ENCODE measurements at places on chromosomes 3 and 15.

- DNase-seq, result peak; percentile 8
These were observed 328.3 kb downstream of the THSD4 start for GRCh38 chr15:71443538-71443937.

DNA sequence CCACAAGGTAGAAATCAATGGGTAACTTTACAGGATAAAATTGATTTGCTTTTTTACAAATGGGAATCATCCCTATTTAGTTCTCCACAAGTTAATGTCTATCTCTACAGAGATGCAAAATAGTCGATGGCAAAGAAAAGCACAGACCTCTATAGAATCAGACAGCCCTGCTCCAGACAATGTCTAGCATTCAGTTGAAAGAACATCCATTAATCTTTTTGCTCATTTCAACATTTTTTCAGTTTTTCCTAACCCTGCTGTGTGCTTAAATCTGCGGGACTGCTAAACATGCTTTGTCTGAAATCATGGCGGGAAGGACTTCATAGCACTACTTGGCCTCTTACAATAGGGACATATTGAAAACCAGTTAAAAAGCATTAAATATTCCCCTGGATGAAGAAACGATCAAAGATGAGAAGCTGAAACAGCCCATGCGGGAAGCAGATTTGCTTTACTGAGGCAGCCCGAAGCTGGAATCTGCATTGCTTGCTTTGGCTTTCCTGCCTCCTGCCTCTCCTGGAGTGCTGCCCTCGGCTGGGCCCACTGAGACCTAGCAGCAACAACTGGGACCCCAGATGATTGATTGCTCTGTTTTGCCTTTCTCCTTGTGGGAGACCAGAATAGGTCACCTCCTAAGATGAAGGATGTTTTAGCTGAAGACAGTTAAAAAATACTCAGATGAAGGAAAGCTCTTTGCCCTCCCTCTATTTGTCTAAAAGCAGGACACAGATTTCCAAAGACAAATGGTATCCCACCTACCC lies 38.5 kb upstream of the RASGRP1 start:
- no peak for DNase-seq

DNA sequence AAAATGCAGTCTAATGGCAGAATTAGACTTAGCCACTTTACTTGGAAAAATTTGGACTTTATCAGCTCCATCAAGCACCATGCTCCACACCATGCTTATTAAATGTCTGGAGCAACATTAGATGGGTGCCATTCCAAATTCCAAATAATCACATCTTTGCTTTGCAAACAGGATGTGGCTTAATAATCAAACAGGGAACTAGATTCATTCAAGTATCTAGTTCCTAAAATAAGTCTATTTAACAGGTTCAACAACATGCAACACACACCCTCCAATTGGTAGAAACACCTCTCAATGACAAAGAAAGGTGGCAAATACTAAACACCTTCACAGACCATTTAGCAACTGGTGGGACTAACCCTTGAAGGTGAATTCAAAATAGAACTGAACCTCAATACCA lies 3.5 kb downstream of the HEXA start:
- DNase-seq, result no peak

DNA sequence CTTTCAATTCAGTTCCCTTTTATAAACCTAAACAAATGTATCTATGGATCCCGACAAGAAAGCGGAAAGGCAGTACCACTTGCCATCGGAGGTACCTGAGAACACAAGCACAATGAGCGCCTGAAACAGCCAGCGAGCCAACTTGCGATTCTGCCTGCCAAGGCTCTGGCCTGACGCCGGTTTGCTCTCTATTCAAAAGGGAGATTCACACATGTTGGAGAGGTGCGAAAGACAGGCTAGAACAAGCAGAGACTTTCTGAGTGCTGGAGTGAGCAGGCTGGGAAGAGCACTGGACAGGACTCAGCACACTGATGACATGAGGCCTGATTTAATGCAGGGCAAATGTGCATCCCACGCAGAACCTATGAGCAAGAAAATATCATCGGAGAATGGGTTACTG lies 17.7 kb upstream of the PRR23E start:
- no peak for DNase-seq

DNA sequence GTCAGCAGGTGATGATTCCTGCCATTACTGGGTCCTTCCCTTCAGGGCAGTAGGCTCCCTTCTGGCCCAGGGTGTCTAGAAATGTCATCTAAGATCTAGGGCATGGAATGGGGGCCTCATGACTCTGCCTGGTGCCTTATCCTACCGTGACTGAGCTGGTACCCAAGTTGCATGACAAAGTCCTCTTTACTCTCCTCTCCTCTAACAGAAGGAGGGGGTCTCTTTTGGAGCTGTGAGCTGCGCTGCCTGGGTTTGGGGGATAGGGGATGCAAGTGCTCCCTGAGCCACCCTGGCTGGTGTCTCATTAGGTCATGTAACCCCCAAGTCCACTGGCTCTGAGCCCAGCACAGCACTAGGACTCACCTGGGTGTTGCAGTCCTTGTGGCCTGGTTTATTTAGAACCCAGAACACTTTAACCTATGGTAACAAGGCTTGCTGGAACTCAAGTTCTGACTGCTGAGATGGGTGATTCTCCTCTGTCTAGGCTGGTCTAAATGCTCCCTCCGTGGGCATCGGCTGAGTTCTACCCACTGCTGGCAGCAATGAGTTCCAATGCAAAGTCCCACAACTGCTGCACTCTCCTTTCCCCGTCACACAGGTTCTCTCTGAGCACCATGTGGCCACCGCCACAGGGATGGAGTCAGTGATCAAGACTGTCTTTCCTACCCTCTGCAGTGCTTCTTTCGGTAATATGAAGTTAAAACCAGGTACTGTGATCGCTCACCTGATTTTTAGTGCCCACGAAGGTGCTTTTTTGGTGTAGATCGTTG lies 34.0 kb downstream of the XXYLT1 start:
- DNase-seq, result no peak

DNA sequence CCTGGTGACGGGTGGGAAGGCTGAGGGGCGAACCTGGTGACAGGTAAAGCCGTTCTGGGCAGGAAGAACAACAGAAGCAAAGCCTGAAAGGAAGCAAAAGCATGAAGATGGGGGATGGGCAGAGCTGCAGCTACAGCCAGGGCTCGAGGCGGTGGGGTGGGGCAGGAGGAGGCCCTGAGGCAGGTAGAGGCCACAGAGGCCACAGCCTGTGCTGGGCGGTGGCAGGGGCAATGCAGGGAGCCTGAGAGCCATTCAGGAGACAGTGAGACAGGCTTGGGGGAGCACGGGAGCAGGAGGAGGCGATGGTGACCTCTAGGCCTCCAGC lies 8.2 kb downstream of the PCSK6 start:
- no peak for DNase-seq

DNA sequence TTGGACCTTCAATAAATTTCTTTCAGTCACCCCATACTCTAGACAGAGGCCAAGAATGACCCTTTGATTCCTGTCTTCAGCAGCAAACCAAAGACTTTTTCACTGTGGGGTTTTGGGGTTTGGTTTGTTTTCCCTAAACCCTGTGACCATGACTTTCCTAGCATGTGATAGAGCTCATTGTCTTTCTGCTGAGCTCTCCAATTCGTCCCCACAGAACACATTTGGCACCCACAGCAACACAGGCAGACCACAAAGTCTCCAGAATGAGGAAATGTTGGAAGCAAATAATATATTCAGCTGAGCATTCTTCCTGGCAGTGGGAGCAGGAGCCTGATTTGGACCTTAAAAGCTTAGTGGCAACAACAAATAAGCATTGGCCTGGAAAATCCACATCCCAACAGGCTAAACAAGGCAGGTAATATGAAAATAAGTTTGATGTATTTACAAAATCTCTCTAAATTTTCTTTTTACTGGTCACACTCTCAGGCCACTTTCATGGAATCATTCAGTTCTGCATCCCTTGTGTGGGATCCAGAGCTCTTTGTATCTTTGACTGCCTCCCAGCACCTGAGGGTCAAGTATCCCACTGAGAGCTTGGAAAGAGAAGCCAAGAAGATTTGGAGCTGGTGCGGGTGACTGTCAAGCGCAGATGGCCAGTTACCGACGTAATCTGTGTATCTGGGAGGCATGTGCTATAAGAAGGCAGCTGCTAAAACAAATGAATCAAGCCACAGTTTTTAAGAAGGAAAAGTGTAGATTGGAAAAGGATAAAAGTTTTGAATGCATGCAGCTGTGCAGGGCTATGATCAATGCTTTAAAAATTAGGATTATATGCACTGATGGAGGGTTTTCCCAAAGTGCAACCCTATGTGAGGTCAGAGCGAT lies 36.5 kb upstream of the CPB1 start:
- no peak for DNase-seq

GRCh38 chr3:177196456-177197040 lies 734 bp downstream of the TBL1XR1 start:
- peak; percentile 45 for DNase-seq

- no peak for DNase-seq
These were observed 115.9 kb downstream of the CBLB start for GRCh38 chr3:105752791-105753415.

- no peak for DNase-seq
These were observed 43.0 kb upstream of the SLC41A3 start for GRCh38 chr3:126126811-126127431.

GRCh38 chr15:64092864-64093626 lies 593 bp downstream of the CIAO2A start:
- peak; percentile 38 for DNase-seq

DNA sequence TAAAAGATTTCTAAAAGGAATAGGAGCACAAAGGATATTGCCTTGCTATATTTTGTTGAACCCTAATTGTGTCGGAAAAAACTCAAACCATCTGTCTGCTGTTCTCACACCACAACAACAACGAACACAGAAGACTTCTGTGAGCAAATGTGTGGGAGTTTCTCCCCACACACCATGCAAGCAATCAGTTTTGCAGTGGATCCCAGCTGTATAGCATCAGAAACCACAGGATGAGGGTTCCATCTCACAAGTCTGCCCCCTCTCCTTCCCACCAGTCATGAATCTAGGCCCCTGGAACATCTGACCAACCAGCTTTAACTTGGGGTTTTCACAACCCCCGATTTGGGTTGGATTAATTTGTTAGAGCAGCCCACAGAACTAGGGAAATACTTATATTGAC lies 91.3 kb upstream of the SLC4A7 start:
- no peak for DNase-seq

DNA sequence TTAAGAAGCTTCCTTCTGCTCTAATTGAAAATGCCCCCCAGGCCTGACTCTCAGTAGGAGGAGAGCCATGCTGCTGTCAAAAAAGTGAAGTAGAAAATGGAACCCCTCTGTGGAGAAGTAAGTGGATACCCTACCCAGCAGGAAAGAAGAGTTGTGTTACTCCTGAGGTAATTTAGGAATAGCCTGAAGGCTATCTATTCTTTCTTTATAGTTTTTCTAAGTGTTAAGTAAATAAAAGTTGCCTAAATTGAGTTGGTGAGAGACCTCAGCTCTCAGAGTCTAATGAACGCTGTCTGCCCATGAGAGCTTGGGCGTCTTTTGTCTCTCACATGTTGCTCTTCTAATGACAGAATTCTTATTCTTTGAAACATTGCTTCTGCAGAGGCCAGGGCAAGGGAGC lies 116.2 kb downstream of the NSUN3 start:
- no peak for DNase-seq

DNA sequence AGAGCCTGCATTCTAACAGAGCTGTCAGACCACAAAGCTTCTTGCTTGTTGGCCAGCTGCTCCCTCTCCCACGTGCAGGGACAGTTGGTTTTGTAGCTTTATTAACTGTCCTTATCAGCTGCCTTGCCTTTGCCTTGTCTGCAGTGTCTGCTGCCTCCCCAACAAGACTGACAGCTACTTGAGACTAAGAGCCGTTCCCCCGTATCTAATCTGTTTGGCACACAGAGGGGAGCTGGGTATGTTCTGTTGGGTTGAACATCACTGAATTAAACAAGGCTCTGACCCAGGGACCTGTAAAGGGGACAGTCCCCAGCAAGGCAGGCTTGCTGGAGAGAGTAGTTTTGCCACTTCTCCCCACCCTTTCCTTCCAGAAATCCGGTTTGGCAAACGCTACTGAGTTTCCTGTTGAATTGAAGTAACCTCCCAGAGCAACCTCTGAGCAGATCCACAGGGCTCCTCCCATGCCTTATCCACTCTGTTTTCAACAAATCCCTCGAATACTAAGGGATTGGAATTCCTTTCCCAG lies 116.1 kb downstream of the ANP32A start:
- DNase-seq, result no peak

GRCh38 chr3:62961874-62962556 lies 86.8 kb upstream of the CADPS start:
- DNase-seq, result no peak

GRCh38 chr3:139897759-139898158 lies 37.2 kb upstream of the CLSTN2 start:
- DNase-seq, result no peak

DNA sequence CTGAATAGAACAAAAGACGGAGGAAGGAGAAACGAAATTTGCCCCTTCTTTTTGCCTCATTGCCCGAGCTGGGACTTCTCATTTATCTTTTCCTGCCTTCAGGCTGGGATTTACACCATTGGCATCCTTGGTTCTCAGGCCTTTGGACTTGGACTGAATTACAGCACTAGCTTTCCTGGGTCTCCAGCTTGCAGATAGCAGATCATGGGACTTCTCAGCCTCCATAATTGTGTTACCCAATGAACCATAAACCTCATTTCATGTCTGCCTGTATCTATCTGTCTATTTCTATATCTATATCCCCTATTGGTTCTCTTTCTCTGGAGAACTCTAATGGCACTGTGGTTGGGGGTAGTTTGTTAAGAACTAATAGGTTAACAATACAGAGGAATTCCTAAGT lies 31.5 kb upstream of the CTXND1 start:
- DNase-seq, result no peak

DNA sequence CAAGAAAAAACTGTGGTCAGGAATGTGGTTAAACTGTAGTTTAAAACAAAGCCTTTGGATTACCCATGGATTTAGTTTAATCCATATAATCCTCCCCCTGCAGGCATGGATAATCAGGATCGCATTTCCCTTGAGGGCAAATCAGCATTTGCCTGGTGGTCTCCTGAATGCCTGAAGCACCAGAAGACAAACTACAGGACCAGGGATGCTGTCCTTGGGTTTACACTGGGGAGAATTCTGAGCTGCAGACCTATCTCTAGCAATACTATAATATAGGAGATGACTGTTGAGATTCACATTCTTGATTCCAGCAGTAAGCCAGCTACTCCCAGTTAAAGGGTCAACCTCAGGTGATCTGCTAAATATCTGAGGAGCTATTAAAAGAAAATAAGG lies 10.6 kb downstream of the PIK3CB start:
- DNase-seq, result no peak

GRCh38 chr3:129033151-129033550 lies 27.4 kb upstream of the GP9 start:
- no peak for DNase-seq

- no peak for DNase-seq
These were observed 130.1 kb downstream of the EEFSEC start for GRCh38 chr3:128283421-128283820.

GRCh38 chr15:31365032-31365654 lies 38.5 kb downstream of the KLF13 start:
- no peak for DNase-seq

- DNase-seq, result no peak
These were observed 7.5 kb downstream of the CNTN3 start for GRCh38 chr3:74606996-74607395.

Measured in activated T-cell treated with anti-CD3 and anti-CD28 coated beads for 48 hours (primary cell).